H9 (cell line): ENCODE measurements at places on chromosomes 11 and 22.

DNA sequence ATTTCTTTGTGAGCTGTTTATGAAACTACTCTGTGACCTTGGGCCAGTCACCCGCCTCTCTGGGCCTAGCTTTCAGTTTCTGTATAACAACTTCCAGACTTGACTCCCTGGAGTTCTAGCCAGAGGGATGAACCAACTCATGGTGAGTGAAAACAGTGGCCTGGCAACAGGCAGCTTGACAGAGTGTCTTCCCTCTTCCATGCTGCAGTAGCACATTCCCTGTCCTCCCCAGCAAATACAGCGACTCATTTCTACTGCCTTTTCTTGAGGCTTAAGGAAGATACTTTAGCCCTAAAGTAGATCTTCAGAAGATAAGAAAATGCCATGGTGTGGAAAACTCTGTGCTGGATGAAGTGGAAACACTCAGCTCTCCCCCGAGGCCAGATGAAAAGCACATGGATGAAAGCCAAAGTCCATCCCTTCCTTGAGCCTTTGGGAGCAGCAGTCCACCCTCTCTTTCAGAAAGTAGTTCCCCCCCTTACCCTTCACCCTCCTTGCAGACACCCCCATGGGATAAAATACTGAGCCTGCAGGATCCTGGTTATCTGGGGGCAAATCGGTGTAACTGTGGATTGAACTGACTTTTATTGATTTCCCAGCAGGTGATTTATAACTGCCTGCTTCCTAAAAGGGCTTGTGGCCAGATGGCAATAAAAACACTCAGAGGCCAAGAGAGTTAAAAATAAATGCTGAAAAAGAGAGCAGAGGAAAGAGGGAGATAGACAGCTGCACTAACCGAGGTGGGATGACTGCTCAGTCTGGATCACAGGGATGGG lies 24.1 kb downstream of the IRAG1 start:
- DNase-seq = no peak

GRCh38 chr11:10095412-10096208 lies 198.4 kb downstream of the SBF2 start:
- DNase-seq = no peak

- no peak for DNase-seq
Measured at GRCh38 chr22:19180740-19181410, 2.3 kb upstream of the SLC25A1 start.

GRCh38 chr11:127859941-127860354 lies 727.4 kb downstream of the ETS1 start:
- DNase-seq = no peak

- no peak for DNase-seq
Measured at GRCh38 chr11:112558691-112559090, 298.0 kb upstream of the PLET1 start.

GRCh38 chr11:3836903-3837302 lies 3.9 kb downstream of the RHOG start:
- DNase-seq = no peak

- peak; percentile 78 for DNase-seq
Measured at GRCh38 chr11:133930767-133931448, 25.9 kb downstream of the IGSF9B start.

DNA sequence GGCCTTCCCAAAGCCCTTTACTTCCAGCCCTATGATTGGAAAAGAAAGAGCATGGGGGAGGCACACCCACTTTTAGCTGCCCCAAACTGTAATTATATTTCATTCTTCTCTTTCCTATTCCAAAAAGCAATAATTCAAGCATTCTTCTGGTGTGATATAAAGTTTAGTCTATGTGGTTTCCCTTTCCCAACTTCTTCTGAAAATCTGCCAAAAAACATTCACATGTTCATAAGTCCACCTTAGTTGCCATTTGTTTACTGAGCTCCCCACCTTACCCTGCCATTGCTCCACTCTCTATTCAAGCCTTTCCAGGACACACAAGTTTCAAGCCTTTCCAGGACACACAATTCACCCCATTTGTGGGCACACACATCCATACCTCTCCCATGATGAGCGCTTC lies 111.6 kb upstream of the BMAL1 start:
- DNase-seq = no peak

DNA sequence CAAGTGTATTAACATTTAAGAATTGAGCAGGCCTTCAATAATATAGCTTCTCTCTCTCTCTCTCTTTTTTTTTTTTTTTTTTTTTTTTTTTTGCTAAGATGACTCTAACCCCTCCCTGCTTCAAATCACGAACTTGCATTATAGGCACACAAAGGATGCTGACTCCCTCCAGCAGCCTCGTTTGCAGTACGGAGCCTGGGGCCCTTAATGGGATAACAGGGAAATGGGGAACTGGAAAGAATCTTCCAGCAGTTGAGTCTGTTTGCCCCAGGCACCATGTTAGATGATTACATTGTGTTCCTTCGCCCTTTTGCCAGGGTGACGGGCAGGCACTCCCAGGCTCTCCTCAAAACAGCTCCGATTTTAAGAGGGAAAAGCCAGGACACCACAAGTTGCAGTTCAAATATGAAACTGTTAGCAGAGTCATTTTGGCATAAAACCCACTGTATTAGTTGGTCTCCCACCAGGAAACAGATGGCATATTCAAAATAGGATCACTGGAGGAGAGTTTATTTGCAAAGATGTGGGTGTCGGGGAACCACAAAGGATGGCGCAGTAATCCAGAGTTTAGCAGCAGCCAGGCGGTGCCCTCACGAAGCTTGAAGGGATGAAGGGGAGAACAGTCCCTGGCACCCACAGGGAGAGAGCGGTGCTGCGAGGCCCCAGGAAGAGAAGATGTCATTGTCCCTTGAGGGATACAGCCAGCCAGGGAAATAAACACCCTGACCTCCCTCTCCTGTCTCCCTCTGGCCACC lies 26.5 kb upstream of the TREH start:
- no peak for DNase-seq

DNA sequence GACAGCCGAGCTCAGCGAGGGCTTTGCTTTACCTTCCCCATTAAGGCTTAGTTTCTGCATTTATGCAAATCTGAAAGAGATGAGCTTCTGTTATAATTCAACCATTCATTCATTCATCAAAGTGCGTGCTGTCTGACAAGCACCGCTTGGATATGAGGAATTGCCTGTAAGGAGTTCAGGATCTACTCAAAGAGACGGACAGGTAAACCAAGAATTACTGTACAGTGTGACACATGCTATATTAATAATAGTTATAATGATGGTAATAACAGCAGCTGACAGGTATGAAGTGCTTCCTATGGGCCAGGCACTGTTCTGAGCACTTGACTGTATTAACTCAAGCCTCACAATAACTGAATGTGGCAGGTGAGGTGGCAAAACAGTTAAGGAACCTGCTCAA lies 109.9 kb upstream of the TBCEL start:
- no peak for DNase-seq

- DNase-seq = no peak
Measured at GRCh38 chr11:11533751-11534150, 88.1 kb downstream of the GALNT18 start.

GRCh38 chr11:69040581-69041260 lies 8.0 kb upstream of the TPCN2 start:
- DNase-seq = no peak

- DNase-seq = no peak
Measured at GRCh38 chr11:18927550-18928322, 11.5 kb downstream of the MRGPRX1 start.

DNA sequence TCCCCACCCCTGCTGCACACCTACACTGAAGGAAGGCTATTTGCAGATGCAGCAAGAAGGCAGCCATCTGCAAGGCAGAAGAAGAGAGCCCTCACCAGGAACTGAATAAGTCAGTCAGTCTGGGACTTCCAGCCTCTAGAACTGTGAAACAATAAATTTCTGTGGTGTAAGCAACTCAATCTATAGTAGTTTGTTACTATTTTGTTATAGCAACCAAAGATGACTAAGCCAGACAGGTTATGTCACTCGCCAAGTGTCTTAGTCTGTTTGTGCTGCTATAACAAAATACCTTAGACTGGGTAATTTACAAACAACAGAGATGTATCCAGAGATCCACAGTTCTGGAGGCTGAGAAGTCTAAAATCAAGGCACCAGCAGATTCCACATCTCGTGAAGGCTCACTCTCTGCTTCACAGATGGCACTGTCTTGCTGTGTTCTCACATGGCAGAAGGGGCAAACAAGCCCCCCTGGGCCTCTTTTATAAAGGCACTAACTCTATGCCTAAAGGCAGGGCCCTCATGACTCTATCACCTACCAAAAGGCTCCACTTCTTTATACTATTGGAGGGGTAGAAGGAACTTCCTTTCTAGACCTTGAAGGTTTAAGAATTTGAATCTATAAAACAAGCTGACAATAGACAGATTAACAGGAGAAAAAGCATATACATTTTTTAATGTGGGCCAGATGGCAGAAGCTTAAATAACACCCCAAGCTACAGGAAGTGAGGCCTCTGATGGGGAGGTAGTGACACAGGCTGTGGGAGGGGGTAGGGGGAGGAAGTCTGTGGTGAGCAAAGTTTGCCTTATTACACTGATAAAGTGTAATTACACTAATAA lies 12.3 kb downstream of the APOL6 start:
- no peak for DNase-seq

DNA sequence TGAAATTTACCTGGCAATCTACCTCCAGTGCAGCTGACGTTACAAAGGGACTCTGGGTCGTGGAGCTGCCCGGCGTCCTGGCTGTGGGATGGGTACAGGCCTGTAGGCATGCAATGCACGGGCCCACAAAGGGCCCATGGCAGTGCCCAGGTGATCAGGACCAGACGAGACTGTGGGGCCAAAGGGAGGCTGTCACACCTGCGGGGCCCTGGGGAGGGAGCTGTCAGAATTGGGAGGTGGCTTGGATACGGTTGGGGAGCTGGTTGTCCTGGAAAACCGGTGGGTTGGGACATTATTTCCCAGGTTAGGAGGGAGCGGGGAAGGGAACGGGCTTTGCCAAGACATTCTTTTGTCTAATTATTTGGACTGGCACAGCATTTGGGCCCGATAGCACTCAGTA lies 958.5 kb downstream of the BRD1 start:
- DNase-seq = no peak

- no peak for DNase-seq
Measured at GRCh38 chr22:41608386-41608785, 12.5 kb downstream of the DESI1 start.

DNA sequence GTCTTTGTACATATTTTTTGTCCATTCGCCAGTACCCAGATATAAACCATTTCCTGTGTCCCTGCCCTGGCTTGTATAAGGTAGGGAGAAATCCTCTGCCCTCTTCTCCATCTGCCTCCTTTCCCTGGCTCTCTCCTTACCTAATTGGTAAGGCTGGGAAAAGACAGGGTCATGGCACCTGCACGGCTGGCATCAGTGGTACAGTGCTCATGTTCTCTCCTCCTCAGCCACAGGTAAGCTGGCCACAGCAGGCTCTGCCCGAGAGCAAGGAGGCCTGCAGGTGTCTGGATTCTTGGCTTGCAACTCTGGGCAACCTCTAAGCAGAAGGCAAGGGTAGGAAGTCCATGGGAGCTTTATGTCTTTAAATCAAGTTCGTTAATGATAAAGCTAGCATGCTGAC lies 419.9 kb downstream of the BUD13 start:
- no peak for DNase-seq
